Bronchus fibroblast of lung (primary cell): ENCODE measurements at places on chromosomes 2 and 18. TPM values are rescaled to one million over a fixed set of nuclear protein-coding genes. Genes with fewer than 3 reads are reported as not detected.

XRCC5 gene
- 233 and 251 TPM in 2 replicates for total RNA-seq

FAM124B gene
- total RNA-seq: not detected in 2 replicates

ATL2 gene
- total RNA-seq: 29.7 and 39.0 TPM in 2 replicates

IL36RN gene
- not detected in 2 replicates for total RNA-seq

KCNF1 gene
- 0.50 and 0.59 TPM in 2 replicates for total RNA-seq

PHOSPHO2 gene
- 0.45 and 1.7 TPM in 2 replicates for total RNA-seq

REG1B gene
- not detected in 2 replicates for total RNA-seq

TMEM131 gene
- 8.0 and 9.1 TPM in 2 replicates for total RNA-seq

ERBB4 gene
- not detected in 2 replicates for total RNA-seq

TUBA3E gene
- not detected in 2 replicates for total RNA-seq

COL3A1 gene
- 583 and 652 TPM in 2 replicates for total RNA-seq

EMILIN1 gene
- total RNA-seq: 188 and 191 TPM in 2 replicates

ANKMY1 gene
- total RNA-seq: 2.7 and 4.3 TPM in 2 replicates

RGPD4 gene
- not detected in 2 replicates for total RNA-seq

GPR45 gene
- total RNA-seq: not detected in 2 replicates

NLRC4 gene
- total RNA-seq: not detected in 2 replicates

CRYBA2 gene
- total RNA-seq: not detected in 2 replicates
